ENCODE measurements at places on chromosomes 7 and 10. TPM values are rescaled to one million over a fixed set of nuclear protein-coding genes. Genes with fewer than 3 reads are reported as not detected.

DNA sequence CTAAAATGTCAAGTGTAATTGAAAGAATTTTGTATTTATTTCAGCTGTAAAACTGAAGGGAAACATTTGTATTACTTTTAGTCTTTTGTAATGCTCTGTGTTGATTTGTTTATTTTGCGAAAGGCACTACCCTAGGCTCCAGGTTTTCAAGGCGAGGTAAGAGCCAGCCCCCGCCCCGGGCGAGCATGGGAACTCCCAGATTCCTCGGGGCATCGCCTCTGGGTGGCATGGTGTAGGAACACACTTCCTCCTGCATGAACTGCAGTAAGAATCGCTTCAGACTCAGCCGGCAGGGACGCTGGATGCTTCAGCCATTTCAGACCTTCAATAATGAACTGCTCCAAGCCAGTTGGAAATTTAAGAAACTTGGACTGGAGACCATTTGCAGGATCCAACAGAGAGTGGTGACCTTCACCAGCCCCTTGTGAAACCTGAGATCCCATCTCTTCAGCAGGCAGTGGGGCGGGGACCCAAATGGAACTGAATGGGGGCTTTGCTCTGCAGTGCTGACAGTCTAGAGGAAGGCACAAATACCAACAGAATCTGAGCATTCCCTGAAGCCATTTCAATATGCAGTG lies 544.3 kb upstream of the MGMT start:
- no peak for DNase-seq

- no peak for DNase-seq
These were observed 11.8 kb downstream of the EMX2 start for GRCh38 chr10:117554241-117554814.

DNA sequence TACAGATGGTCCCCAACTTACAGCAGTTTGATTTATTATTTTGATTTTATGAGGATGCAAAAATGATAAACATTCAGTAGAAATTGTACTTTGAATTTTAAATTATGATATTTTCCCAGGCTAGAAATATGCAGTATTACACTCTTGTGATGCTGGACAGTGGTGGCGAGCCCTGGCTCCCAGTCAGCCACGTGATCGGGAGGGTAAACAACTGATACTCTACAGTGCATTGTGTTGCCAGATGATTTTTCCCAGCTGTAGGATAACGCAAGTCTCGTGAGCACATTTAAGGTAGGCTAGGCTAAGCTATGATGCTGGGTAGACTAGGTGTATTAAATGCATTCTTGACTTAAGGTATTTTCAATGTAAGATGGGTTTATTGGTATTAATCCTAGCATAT lies 865.2 kb downstream of the SORCS3 start:
- no peak for DNase-seq

- no peak for DNase-seq
These were observed 477 bp upstream of the FBXW4 start for GRCh38 chr10:101695404-101695890.

DNA sequence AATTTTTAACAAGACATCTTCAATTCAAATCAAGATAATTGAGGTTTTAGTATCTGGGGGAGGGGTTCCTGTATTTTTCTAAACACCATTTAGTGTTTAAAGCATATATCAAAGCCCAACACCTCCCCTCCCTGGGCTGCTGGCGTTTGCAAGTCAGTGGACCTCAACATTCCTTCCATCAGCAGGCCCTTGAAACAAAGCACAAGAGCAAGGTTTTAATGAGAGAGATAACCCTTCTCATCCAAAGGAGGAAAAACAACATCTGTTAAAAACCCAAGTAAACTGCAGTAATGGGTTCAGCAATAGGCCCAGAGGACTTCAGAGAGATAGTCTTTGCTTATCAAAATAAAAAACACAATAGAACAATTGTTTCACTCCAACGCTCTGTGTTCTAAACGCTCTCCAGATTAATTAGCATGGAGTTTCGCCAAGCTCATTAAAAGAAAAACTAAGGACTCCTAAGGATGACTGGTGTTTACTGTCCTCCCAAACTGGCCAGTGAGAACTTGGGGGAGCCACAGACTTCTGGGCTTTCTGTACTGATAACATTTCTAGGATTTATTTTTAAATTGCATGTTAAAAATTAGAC lies 2.5 kb downstream of the JCAD start:
- no peak for DNase-seq

DNA sequence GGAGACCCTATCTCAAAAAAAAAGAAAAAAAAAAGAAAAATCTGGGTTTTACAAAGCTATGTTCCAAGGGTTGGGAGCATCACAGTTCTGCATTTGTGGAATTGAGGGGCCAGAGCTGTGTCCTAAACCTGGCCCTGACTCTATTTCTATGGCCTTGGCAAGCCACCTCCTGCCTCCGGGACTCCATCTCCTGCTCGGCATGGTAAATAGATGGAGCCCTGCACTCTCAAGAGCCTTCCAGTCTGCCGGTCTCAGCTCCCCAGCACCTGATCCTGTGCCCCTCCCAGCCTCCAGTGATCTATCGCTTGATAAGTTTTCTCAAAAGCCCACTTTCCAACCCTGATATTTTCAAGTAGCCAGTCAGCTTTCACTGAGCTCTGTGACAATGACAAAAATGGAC lies 43.0 kb downstream of the KCNH2 start:
- no peak for DNase-seq

GRCh38 chr10:28797904-28798371 lies 120.6 kb downstream of the BAMBI start:
- DNase-seq, result no peak

GRCh38 chr10:108561649-108562048 lies 1361.7 kb downstream of the XPNPEP1 start:
- no peak for DNase-seq

GRCh38 chr10:47009215-47009838 lies 98.1 kb downstream of the PTPN20 start:
- DNase-seq, result no peak

DNA sequence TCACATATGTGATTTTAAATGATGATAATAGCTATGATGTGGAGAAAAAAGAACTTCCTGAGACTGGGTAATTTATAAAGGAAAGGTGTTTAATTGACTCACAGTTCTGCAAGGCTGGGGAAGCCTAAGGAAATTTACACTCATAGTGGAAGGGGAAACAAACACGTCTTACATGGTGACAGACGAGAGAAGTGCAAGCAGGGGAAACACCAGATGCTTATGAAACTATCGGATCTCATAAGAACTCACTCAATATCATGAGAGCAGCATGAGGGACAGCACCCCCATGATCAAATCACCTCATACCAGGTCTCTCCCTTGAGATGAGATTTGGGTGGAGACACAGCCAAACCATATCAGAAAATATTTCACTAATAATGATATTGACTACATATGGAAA lies 4.1 kb upstream of the LIPN start:
- no peak for DNase-seq

The UNCX gene
- 15.5 TPM for total RNA-seq

The SYT15B gene
- total RNA-seq, result 0.54 TPM

The AGR3 gene
- not detected for total RNA-seq

The SFR1 gene
- 9.4 TPM for total RNA-seq

The COL1A2 gene
- total RNA-seq, result 233 TPM

The SLC29A4 gene
- 22.6 TPM for total RNA-seq

Data from cerebellum (tissue), 4 donors.